PC-9 (cell line): ENCODE measurements at places on chromosomes 4 and X. TPM values are rescaled to one million over a fixed set of nuclear protein-coding genes. Genes with fewer than 3 reads are reported as not detected.

The IL1RAPL1 gene
- total RNA-seq = 0.26 TPM in 1 of 2 replicates, not detected in the other

- DNase-seq = no peak
These were observed 18.4 kb upstream of the ANAPC4 start for GRCh38 chr4:25358515-25359275.

DNA sequence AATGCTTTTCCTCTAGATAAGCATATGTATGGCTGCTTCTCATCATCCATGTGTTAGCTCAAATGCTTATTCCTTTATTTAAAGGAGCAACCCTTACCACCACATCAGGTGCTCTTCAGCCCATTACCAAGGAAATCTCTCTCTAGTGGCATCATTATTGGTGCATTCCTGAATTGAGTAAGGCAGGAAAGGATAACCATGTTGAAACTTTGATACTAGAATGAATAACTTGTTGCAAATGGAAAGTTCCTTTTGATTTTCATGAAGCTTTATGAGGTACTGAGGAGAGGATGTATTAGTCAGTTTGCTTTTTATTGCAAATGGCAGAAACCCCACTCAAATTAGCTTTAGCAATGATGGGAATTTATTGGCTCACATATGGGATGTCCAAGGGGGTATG lies 212.3 kb upstream of the FGF13 start:
- DNase-seq = no peak

DNA sequence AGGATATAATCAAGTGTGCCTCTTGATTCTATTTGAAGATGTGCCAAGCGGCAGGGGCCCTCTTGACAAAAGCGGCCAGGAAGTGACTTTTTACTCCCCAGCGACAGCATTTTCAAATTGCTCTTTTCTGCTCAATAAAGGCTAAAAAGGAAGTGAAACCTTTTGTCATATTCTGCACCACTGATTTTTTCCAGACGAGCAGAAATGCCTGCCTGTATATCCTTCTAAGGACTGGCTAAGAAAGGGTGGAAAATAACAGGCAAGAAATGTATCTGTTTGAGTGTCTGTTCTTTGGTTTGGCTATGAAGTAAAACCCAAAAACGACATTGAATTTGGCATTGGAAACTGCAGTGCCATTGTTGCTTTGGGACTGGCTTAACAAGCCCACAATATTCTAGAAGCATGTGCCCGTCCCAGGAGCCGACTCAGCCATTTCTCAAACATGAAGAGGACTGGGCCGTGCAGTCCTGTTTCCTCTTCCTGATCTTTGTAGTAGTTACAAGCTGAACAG lies 25.4 kb downstream of the TMSB4X start:
- no peak for DNase-seq

DNA sequence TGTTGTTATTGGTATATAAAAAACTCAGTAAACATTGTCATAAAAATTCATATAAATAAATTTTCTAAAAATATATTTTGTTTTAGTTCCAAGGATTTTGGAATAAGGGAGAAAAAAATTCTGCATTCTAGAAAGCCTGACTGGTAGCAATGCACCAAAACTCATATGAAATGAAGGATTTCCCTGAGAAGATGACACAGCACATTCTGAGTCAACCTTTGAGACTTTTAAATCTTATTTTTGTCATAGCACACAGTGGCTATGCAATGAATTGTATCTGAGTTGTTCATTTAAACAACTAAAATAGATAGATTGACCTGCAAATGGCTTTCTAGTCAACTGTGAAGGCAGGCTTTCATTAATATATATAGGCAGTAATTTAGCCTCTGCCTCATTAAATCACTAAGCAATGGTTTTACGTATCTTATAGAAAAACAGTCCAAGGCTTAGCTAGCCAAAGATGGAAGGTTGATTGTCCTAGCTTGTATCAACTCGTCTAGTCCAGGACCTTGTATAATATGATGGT lies 239.1 kb upstream of the NEIL3 start:
- DNase-seq = no peak

- no peak for DNase-seq
These were observed 70.8 kb downstream of the STK32B start for GRCh38 chr4:5122114-5122513.

DNA sequence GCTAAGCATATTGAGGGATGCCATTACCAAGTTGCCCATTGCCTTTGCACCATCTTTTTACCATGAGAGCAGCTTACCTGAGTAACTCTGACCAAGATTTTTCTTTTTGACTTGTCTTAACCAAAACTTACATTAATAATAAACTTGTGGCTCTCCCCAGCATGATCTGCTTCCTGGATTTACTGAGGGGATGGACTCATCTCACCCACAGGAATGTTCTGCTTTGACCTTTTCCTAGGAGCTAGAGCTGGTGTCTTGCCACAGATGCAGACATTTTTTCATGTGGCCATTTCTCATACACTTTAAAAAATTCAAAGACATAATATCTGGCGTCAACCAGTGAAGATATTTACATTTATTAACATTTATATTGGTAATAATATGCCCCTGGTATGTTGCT lies 79.2 kb upstream of the EFHC2 start:
- no peak for DNase-seq

- DNase-seq = no peak
These were observed 22.2 kb downstream of the PRDM8 start for GRCh38 chr4:80219301-80220025.

GRCh38 chr4:143700416-143701352 lies at the start of gene FREM3:
TSS of gene FREM3 (minus strand) at chr4:143700675. CDS start at chr4:143700675, 0 bp downstream.
- no peak for DNase-seq

DNA sequence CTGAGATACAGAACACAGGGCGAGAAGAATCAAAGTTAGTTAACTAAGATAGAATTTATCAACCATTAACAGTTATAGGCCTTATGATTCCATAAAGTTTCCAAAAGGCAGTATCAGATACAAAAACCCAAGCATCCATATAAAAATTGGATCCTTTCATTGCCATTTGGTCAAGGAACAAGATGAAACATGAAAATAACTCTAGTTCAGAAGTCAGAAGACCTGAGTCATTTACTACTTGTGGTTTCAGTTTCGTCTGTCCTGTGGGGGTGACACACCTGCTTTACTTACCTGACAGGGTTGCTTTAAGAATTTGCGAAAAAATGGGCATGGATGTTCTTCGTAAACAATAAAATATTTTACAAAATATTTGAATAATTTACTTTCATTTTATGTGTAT lies 130.8 kb downstream of the ANAPC10 start:
- DNase-seq = no peak
